ENCODE measurements at places on chromosomes 5 and 9.
A peak's percentile ranks its signal among the peaks of the same experiment; 100 is the strongest.

GRCh38 chr5:55855509-55855908 lies 4.4 kb downstream of the IL31RA start:
- DNase-seq = no peak

- no peak for DNase-seq
Observed at GRCh38 chr9:110088099-110088498, 119.9 kb downstream of the C9orf152 start.

- DNase-seq = no peak
Observed at GRCh38 chr5:117188211-117188610, 613.6 kb upstream of the SEMA6A start.

- DNase-seq = no peak
Observed at GRCh38 chr5:44446399-44446798, 57.2 kb upstream of the FGF10 start.

DNA sequence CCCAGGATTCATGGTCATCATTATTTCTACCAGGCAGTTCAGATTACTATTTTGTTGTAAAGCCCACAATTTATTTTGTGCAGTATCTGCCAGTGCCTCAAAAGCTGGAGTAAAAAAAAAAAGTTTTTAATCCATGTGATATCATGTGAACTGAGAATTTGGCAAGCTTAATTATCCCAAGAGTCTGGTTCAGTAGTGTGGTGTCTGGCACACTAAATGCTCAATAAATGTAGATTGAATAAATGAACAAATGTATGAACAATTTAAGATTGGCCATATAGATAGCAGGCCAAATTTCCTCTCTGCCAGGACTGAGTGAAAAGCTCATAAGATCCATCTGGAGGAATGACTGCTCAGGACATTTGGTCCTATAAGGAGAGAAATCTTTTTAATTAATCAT lies 533.0 kb downstream of the TLE1 start:
- no peak for DNase-seq

- DNase-seq = peak; percentile 12
Observed at GRCh38 chr9:73370053-73370452, 218.4 kb downstream of the ANXA1 start.

DNA sequence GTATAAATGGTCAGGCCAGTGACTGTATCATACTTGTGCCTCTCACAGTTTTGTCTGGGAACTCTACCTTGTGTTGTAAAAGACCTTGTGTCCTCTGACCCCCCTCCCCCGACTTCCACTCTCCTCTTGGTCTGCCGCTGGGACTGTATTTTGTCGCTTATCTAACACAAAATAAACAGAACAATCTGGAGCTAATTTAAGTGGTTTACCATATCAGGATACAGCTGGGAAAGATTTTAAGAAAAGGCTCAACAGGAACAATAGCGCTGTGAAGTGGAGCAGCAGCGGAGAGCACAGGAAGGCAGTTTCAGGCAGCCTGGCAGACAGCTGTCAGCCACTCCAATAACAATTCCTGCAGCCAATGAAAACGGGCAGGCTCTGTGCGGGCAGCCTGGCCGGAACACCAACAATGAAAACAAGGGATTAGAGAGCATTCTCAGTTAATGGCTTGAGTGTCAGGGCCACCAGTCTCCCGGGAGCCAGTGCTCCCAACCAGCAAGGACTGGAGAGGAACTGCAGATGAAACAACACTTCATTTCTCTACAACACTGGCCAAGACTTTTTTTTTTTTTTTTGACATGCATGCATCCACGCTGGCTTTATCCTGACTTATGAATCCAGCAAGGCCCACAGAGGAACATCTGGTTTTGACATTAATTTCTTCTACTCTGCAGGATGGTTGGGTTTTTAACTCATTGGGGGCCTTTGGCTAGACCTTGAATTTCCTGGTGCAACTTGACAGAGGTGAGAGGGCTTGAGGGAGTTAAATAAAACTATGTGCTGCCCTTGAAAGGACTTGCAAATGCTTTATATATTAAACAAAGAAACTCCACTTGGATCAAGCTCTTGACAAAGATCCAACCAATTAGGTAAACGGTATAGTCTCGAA lies 76.7 kb downstream of the ARSB start:
- peak; percentile 23 for DNase-seq

DNA sequence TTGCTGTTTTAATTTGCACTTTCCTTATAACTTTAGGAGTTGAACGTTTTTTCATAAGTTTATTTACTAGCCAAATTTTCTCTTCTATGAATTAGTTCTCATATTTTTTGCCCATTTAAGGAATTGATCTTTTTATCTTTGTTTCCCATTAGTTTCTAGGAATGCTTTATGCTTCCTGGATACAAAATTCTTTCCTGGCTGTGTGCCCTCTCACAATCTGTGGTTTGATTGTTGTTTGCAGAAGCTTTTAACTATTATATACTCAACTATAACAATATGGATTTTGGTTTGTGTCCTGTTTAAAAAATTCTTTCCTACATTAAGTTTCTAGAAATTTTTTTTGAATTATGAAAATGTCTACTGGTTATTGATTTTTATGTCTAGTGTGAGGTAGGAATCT lies 206.3 kb downstream of the CSNK1G3 start:
- DNase-seq = no peak

GRCh38 chr9:90658783-90659182 lies 16.2 kb upstream of the DIRAS2 start:
- DNase-seq = no peak

GRCh38 chr5:34519489-34520220 lies 136.5 kb upstream of the RAI14 start:
- DNase-seq = no peak

DNA sequence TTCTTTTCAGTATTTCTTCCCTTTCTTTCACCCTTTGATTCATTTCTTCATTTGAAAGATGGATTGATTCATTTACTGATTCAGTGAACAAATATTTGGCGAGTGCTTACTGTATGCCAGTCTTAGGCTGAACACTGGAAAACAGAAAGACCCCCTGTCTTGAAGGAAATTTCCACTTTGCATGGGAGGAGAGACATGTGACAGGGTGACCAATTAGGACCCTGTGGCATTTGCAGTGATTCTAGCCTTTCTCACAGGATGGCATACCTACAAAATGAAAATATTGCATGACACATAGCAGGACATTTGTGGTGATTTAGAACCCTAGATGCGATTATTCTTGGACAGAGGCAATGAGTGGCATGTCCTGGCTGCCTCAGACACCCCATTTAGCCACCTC lies 407.2 kb upstream of the SGCD start:
- no peak for DNase-seq

DNA sequence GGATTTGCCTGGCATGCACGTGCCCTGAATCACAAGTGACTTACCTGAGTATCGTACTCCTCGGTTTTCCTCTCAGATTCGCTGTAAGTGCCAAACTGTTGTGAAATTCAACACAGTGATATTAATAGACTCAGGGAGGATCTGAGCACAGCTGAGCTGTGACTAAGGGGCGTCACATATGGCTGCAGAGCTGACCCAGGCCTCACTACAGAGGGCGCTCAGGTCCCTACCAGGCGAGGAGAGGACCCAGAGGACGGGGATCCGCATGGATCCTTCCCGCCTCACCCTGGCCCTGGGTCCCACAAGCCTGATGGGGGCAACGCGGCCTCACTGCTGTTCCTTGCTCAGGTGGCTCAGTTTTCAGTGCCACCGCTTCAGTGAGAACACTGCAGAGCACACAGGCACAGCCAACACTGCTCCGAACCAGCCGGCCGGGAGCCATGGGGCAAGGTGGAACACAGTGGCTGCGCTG lies 20.1 kb downstream of the CLPTM1L start:
- DNase-seq = no peak

- no peak for DNase-seq
Observed at GRCh38 chr5:167721926-167722440, 569.5 kb upstream of the WWC1 start.

- no peak for DNase-seq
Observed at GRCh38 chr5:147611483-147611882, 101.6 kb upstream of the DPYSL3 start.

DNA sequence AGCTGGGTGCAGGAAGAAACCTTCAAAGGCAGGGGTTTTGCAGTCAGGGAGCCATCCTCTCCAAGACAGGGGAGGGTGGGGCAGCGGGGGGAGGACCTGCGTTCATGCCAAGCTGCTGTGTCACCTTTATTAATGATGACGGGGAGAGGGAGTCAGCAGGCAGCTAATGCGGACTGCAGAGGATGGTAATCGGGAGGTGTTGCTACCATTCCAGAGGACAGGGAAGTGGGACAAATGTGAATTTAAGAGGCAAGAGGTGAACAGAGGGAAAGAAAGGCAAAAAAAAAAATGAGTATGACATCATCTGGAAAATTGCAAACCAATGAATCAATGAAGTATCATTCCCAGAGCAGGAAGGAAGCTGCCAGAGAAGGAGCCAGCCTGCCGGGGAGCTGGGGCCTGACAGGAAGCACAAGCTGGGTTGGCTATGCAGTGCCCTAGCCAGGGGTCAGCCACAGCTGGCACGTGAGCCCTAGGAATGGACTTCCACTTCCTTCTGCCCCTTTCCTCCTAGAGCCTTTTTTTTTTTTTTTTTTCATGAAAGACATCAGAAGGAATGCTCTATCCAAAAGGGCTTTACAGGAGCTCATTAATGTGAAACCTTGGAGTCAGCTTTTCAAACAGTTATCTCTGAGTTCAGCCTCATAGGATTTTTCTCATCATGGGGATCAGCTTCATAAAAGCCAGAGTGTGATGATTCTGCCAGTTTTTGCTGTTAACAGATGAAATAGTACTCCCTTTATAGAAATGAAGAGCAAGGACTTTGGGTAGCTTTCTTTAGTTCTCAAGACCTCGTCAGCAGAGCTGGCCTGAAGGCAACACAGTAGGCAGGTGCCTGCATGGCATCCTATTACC lies 9.2 kb downstream of the INSYN2B start:
- DNase-seq = no peak

DNA sequence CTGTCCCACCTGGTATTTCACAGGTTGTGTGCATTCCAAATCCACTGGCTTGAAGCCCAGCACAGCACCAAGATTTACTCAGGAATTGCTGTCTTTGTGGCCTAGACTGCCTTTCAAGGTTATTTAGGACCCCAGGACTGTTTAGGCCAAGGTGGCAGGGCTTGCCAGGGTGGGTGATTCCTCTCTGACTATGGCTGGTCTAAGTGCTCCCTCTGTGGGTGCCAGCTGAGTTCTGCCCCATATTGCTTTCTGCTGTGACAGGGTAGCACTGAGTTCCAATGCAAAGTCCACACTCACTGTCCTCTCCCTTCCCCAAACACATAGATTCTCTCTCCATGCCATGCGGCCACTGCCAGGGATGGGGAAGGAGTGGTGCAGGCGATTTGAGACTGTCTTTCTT lies 318.2 kb downstream of the EFNA5 start:
- no peak for DNase-seq

- no peak for DNase-seq
Observed at GRCh38 chr9:25427290-25427689, 251.0 kb downstream of the TUSC1 start.

GRCh38 chr9:106450549-106450948 lies 412.4 kb upstream of the ZNF462 start:
- DNase-seq = no peak

DNA sequence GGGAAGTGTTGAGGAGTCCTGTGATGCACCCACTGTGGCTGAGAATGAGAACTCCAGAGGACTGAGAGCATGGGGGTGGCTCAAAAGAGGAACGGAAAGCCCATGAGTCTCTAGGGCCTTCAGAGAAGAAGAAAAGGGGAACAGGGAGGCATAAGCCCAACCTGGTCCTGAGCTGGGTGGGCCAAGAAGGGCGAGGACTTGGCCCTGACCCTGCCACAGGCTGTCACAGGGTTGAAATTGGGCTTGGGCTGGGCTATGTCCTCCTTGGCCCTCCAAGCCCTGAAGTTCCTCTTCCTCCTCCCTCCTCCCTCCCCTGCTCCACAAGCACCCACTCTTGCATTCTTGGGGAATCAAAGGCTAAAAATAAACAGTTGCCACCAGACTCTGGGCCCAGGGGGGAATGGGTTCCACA lies 49.3 kb upstream of the PPARGC1B start:
- no peak for DNase-seq

DNA sequence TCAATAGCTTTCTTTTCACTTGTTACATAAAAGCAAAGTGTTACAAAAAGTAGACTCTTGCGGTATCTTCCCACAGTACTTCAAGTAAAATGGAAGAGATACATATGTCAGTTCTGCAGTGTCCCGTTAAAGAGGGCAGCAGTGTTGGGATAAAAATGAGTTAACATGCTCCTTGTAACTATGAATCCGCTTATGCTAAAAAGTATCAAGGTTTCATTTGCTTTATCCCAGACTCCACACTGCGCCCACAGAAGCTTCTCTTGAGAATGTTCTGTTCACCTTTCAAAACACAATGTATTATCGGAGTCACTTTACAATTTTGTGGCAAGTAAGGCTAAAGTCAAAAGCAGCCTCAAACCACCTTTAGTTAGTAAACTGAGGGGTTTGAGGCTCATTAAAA lies 790 bp downstream of the PTAR1 start:
- DNase-seq = no peak

GRCh38 chr9:37953775-37954437 lies 50.0 kb upstream of the SLC25A51 start:
- DNase-seq = no peak

Measured in HL-60 (cell line).